A549 treated with Hydrocortisone at 1 μM for 4 hours (cell line): ENCODE measurements at places on chromosomes 3 and 15. TPM values are rescaled to one million over a fixed set of nuclear protein-coding genes. Genes with fewer than 3 reads are reported as not detected.

The DNAH1 gene
- total RNA-seq: 0.78 to 1.2 TPM (median 0.97 TPM) in 5 replicates

The OCA2 gene
- 0.11 to 0.31 TPM (median 0.29 TPM) in 5 replicates for total RNA-seq

The EDEM1 gene
- total RNA-seq: 14.7 to 22.3 TPM (median 18.2 TPM) in 5 replicates

The MOBP gene
- total RNA-seq: 0.09 to 0.24 TPM in 2 of 5 replicates, not detected in the others

The CIDEC gene
- 61.6 to 88.8 TPM (median 71.7 TPM) in 5 replicates for total RNA-seq

The KBTBD12 gene
- not detected in 5 replicates for total RNA-seq

The IL17RD gene
- total RNA-seq: 0.54 to 1.4 TPM (median 1.1 TPM) in 5 replicates

The TMEM212 gene
- not detected in 5 replicates for total RNA-seq

The CCR5 gene
- total RNA-seq: not detected in 5 replicates

The ANKRD63 gene
- 0.24 to 0.59 TPM (median 0.35 TPM) in 5 replicates for total RNA-seq

The BBS4 gene
- total RNA-seq: 16.1 to 21.6 TPM (median 16.7 TPM) in 5 replicates

The LPCAT4 gene
- 50.2 to 65.1 TPM (median 59.4 TPM) in 5 replicates for total RNA-seq

The SCG5 gene
- total RNA-seq: 1.6 to 2.7 TPM (median 2.0 TPM) in 5 replicates

The TIGIT gene
- not detected in 5 replicates for total RNA-seq

The TLR9 gene
- 0.02 to 0.03 TPM in 2 of 5 replicates, not detected in the others for total RNA-seq

The ADPRH gene
- 2.8 to 3.2 TPM (median 3.0 TPM) in 5 replicates for total RNA-seq

The PDHB gene
- 54.3 to 63.3 TPM (median 59.3 TPM) in 5 replicates for total RNA-seq

The MB21D2 gene
- 4.1 to 6.0 TPM (median 4.9 TPM) in 5 replicates for total RNA-seq

The GMNC gene
- not detected in 5 replicates for total RNA-seq

The IGDCC3 gene
- 0.07 to 0.18 TPM (median 0.09 TPM) in 5 replicates for total RNA-seq

The FNDC3B gene
- 22.7 to 35.0 TPM (median 32.1 TPM) in 5 replicates for total RNA-seq

The CHRD gene
- 0.14 to 0.35 TPM (median 0.24 TPM) in 5 replicates for total RNA-seq

The TRIM42 gene
- total RNA-seq: not detected in 5 replicates

The SNTN gene
- not detected in 5 replicates for total RNA-seq

The GUCA1C gene
- total RNA-seq: not detected in 5 replicates

The GOLGA6L9 gene
- total RNA-seq: 1.5 to 2.6 TPM (median 2.3 TPM) in 5 replicates

The SLCO3A1 gene
- total RNA-seq: 20.0 to 23.1 TPM (median 21.4 TPM) in 5 replicates

The CHRNA5 gene
- total RNA-seq: 29.7 to 34.6 TPM (median 32.5 TPM) in 5 replicates

The WDR76 gene
- 11.3 to 15.4 TPM (median 12.2 TPM) in 5 replicates for total RNA-seq

The MYL3 gene
- total RNA-seq: 0.14 to 0.21 TPM (median 0.17 TPM) in 4 of 5 replicates, not detected in the other

The DUOXA2 gene
- not detected in 5 replicates for total RNA-seq
